ENCODE measurements at places on chromosomes 7 and 10. TPM values are rescaled to one million over a fixed set of nuclear protein-coding genes. Genes with fewer than 3 reads are reported as not detected.

The PANK1 gene
- total RNA-seq, result 7.4 TPM

The AKR1C8 gene
- not detected for total RNA-seq

The FAM13C gene
- 3.2 TPM for total RNA-seq

The PRPS1L1 gene
- not detected for total RNA-seq

The DKK1 gene
- total RNA-seq, result 27.8 TPM

The BICC1 gene
- total RNA-seq, result 39.4 TPM

DNA sequence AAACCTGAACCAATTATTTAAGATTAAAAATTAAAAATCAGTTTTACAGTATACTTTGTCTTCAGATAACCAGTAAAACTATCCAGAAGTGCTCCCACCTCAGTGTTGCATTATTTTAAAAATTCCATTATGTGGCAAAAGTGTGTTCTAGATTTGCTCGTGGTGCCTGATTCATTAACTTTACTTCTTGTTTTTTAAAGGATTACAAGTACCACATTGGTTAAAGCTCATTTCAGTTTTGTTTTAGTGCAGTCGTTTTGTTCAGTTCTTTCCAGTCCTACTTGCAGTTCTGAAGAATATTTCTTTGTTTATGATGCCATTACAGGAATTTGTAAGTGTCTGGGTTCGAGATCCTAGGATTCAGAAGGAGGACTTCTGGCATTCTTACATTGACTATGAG lies 69.0 kb downstream of the SNX10 start:
- no peak for DNase-seq

- DNase-seq, result no peak
Measured at GRCh38 chr10:110637558-110638053, 6.5 kb upstream of the RBM20 start.

- no peak for DNase-seq
Measured at GRCh38 chr7:119343289-119343688, 929.7 kb upstream of the KCND2 start.

DNA sequence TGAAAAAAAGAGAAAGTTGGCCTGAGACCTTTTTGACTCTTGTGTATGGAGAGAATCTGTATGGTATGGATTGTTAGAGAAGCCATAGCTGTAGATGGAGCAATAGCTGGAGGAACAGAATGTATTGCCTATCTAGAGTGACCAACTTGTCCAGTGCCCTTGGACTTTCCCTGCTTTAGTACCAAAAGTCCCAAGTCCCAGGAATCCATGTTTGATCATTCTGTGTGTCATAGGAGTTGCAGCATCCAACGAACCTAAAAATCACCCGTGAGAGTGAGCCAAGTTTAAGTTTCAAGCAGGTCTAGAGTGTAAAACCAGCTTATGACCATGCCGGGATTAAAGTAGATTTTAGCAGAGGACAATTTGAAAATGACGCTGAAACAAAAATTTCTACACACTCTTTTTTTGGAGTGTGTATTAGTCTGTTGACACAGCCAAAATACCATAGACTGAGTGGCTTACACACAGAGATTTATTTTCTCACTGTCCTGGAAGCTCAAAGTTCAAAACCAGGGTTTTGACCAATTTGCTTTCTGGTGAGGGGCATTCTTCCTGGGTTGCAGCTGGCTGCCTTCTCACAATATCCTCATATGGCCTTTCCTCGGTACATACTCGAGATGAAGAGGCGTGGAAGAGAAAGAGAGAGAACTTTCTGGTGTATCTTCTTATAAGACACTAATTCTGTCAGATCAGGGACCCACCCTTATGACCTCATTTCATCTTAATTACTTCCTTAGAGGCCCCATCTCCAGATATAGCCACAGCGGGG lies 36.9 kb upstream of the ZNF518A start:
- no peak for DNase-seq

- DNase-seq, result no peak
Measured at GRCh38 chr7:55423277-55423711, 58.2 kb downstream of the LANCL2 start.

DNA sequence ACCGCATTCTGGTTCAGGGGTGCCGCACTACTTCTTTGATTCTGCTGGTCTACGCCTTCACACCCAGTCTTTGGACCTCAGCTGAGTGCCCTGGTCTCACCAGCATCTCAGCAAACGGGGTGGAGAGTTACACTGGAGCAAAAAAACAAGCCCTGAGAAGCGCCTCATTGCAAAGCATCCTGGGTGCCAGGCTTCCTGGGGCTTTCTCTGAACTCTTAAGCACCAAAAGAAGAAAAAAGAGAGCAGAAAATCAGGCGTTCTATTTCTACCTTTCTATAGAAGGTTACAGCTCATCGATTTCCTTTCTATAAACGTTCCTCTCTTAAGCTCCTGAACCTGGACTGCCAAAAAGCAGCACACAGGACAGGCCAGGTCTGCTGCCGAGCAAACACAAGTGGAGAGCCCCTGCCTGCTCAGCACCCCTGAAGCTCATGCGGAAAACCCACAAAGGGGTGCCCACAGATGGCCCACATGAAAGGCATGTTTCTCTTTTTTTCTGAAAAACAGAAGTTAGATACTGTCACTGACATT lies 217.9 kb downstream of the SFMBT2 start:
- no peak for DNase-seq

DNA sequence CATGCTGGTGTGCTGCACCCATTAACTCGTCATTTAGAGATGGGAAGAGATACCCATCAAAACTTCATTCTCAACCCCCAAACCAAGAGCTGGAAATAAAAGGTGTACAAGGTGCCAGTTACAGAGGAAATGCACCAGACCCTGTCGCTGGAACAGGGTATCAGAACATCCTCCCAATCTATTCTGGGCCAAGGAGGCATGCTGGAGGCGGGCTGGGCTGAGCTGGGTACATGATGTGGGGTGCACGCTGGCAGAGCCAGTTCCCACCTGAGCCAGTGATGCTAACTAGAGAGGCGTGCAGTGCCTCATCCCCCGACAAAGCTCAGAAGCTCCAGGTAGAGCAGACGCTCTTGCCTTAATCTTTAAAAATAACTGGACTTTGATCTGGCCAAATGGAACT lies 70.1 kb downstream of the NPSR1 start:
- no peak for DNase-seq

- DNase-seq, result no peak
Measured at GRCh38 chr10:1903982-1904381, 166.7 kb upstream of the ADARB2 start.

DNA sequence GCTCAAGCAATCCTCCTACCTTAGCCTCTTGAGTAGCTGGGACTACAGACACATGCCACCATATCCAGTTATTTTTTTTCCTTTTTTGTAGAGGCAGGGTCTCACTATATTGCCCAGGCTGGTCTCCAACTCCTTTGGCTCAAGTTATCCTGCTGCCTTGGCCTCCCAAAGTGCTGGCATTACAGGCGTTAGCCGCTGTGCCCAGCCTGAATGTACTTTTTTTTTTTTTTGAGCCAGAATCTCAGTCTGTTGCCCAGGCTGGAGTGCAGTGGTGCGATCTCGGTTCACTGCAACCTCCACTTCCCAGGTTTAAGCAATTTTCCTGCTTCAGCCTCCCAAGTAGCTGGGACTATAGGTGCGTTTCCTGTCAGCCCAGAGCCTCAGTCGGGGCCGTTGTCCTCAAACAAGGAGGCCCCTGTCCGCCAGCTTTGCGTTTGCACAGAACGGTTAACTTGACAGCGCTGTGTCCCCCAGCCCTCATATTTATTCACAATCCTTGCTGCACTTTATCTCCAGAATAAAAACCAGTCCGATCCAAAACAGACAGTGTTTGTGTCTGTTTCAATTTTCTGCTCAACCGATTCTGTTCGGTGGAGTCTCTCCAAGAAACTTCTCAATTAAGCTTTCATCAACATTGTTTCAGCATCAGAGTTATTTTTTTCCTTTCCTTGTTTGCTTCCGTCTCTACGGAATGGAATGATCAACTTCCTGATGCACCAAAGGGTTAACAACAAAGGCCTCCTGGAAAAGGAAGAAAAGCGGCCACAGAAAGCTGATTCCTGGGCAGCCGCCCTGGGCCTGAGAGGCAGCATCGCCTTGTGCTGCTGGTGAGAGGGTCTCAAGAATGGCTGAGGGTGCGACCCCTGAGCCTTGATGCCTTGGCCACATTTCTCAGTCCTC lies 64.5 kb downstream of the PDIA4 start:
- no peak for DNase-seq

DNA sequence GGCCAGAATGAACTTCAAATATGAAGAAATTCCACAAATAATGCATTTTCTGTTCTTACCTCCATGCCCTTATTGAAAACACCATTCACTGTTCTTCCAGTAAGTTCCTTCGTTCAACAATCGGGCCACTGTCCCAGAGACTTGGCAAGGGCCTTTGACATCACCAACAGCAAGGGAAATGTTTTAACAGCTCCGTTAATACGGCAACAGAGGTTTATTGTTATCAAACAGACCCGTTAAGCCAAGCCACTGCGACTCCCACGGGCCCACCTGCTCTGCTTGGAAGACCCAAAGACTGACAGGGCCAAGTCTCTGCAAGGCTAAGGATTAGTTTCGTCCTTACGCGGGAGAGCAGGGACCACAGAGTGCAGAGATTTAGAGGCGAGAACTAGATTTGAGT lies 43.4 kb upstream of the LYZL1 start:
- peak; percentile 34 for DNase-seq

GRCh38 chr7:137003086-137003485 lies 134.6 kb downstream of the CHRM2 start:
- no peak for DNase-seq

DNA sequence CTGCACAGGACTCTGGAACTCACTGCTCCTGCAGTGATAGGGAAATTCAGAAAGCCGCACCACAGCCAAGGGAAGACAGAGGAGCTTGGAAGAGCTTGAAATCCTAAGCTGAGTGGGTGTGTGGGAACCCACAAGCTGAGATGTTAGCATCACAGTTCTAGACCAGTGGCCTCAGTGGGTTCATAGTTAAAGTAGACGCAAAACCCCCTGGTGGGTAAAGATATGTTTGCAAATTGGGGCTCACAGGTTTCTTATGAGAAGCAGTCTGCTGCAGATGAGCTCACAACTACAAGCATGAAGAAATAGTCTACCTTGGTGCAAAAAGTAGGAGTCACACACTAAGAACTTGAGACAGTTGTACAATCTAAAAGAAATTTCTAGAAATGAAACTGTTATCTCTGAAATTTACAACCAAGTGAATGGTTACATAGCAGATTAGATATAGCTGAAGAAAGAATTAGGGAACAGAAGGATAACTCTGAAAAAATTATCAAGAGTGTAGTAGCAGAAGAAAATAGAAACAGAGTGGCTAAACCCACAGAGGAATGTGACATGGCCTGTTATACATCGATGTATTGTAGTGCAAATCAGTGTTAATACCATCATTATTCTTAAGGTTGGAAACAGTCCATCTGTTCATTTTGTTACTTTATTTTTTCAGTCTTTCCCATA lies 77.2 kb downstream of the DYNC2I1 start:
- peak; percentile 46 for DNase-seq

GRCh38 chr7:33185786-33186185 lies 56.4 kb downstream of the BBS9 start:
- DNase-seq, result no peak

DNA sequence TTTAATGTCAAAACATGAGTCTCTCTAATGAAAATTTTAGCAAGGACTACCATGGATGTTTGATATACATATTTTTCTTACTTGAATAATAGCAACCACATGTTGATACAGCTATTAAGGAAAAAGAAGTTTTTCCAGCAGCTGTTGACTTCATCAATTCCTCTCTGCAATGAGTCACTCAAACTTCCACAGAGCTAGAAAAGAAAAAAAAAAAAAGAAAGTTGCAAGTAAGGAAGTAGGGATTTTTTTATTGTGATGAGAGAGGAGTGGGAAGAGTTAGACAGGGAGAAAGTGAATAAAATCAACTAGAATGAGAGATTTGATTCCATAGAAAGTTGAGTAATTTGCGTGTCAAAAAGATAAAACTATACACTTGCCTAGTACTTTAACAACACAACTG lies 46.2 kb downstream of the CAV1 start:
- no peak for DNase-seq

DNA sequence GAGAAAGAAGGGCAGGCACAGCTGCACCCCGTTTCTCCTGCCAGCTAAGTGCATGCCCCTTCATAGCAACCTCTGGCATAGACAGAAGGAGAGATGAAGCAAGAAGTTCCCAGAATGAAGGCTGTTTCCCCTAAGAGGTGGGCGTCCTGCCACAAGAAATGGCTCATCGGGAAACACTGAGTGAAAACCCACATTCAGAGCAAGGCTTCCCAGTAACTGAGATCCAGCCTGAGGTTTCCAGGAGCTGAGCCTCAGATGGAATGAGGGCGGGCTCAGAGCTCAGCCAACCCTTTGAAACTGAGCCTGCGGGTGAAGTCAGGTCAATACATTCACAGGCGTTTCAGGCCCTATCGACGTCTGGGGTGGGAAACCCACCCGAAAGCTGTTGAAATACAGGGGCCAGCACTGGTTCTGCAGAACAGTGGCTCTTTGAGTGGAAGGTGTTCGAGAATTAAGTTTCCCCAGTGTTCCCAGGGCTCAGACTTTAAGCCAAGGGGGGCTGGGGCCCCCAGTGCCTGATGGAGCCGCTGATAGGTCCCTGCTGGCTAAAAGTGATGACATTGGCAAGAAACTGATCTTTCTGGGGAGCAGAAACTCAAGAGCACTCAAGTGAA lies 510.2 kb downstream of the RPS24 start:
- DNase-seq, result no peak

DNA sequence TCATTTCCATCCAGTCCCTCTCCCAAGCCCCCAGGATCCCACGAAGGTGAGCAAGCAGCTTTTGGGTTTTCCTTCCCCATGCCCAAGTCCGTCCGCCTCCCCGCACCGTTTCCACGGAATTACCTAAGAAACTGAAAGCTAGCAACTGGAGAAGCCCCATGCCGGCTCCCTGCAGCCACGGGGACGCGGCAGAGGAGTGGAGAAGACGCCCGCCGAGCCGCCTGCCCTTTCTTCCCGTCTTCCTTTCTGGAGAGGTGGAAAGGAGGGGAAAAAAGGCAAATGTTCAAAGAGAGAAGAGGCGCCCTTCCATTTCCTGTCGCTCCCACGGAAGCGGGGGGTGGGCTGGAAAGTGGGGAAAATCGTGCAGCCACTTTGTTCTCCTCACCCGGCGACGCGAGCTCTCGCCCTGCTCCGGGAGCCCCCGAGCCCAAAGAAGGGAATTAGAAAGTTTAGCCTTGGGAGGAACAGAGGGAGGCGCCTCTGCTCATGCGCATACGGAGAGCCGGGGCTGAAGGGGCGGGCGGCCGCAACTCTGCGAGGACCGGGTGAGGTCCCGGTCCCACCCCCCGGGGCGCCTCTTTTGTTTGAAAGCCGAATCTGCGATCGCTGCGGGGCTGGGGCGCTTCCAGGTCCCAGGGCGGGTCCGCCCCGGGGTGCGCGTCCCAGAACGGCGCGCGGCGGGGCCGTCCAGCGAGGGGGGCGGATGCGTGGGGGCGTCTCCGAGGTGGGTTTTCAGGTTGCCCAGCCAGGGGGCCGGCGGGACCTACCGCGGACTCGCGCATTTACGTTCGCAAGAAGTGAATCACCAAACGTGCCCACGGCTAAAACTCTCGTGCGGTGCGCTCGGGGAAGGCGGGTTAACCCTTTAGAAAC lies at the start of gene LAMB1:
TSS of gene LAMB1 (minus strand) at position 436 of the 873 bp plus-strand sequence. CDS start at position 160, 276 bp downstream.
- peak; percentile 93 for DNase-seq

GRCh38 chr7:114663502-114663901 lies 248.9 kb downstream of the FOXP2 start:
- no peak for DNase-seq

- DNase-seq, result no peak
Measured at GRCh38 chr10:19811540-19811939, 4.7 kb upstream of the PLXDC2 start.

GRCh38 chr7:148893071-148893470 lies 9.0 kb upstream of the EZH2 start:
- DNase-seq, result no peak

GRCh38 chr7:115056019-115056418 lies 134.1 kb downstream of the MDFIC start:
- DNase-seq, result no peak
